ENCODE measurements at places on chromosomes 3 and 15. TPM values are rescaled to one million over a fixed set of nuclear protein-coding genes. Genes with fewer than 3 reads are reported as not detected.

DNA sequence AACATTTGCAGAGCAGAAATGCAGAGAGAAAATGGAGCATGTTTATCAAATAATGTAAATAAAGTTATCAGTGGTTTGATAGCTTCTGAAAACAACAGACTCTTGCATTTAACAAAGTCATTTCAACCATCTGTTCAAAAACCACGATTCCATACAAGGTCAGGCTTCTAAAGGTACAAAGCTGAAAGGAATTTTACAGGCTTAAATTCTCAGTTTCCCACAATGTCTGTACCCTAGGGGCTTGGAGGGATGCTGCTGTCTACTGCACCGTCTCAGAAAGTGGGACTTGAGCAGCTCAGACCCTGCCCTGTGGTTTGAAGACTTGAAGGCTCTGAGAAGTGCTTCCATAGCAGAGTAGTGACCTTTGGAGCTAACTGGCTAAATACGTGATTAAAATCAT is 30.4 kb upstream of the TM4SF1 start:
- no peaks in the 10 kb centered on the region for H3K27me3 ChIP-seq
- no peak for DNase-seq
- H3K36me3 ChIP-seq, result no peaks in the 10 kb centered on the region
- no peaks in the 10 kb centered on the region for H3K4me1 ChIP-seq

GRCh38 chr15:101078669-101079323 is 159.6 kb downstream of the LRRK1 start:
- H3K4me1 ChIP-seq, result no peaks in the 10 kb centered on the region
- DNase-seq, result no peak
- no peaks in the 10 kb centered on the region for H3K36me3 ChIP-seq
- H3K27ac ChIP-seq, result no peak overlapping the region
- H3K27me3 ChIP-seq, result no peaks in the 10 kb centered on the region

DNA sequence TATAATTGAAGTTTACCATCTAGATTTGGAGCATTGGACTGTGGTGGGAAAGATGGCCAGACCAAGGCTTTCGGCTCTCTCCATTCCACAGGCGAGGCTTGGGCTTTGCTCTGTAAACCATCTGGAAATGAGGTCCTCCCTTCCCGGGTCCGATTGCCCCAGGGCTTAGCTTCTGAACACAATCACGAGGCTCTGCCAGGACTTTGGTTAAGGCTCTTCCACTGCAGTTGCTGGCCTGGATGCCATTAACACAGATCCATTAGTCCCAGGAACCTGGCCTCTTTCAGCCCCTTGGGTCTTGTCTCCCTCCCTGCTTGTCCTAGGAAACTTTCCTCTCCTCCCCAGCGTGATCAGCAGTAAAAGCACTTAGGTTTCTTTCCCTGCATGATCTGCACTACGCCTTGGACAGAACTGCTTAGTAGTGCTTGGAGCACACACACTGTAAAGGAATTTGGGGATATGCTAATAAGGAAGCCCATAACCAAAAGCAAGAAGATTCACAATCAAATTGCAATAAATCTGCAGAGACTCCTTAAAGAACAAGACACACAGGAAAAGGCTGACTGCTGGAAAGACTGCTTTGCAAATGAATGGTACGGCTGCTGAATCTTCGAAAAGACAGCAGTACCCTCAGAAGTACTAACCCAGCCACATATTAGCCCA is 154.3 kb downstream of the ECT2 start:
- H3K27me3 ChIP-seq, result no peaks in the 10 kb centered on the region
- H3K4me1 ChIP-seq, result no peaks in the 10 kb centered on the region
- DNase-seq, result no peak
- no peak overlapping the region for H3K4me3 ChIP-seq
- no peak overlapping the region for H3K27ac ChIP-seq
- H3K36me3 ChIP-seq, result no peaks in the 10 kb centered on the region

C2CD4B gene
- total RNA-seq, result 2.4 TPM

DNA sequence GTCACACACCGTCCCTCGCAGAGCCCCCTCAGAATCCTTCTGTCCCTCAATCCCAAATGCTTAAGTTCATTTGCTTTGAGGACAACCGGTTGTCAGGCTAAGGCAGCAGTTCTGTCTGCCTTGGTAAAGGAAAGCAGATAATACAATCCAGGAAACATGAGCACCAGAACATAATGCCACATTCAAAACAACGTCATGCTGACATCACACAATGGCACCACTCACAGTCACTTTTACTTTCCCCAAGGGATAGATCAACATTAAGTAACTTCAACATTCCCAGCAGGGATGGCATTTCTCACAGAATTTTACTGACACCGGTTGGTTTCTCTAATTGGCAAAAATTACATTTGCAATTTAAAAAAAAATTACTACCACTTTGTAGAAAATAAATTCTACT is 74.6 kb upstream of the PSMD6 start:
- no peaks in the 10 kb centered on the region for H3K27me3 ChIP-seq
- H3K36me3 ChIP-seq, result peaks cover 26% of the 10 kb centered on the region
- H3K4me1 ChIP-seq, result no peaks in the 10 kb centered on the region
- H3K4me3 ChIP-seq, result no peak overlapping the region
- no peak overlapping the region for H3K27ac ChIP-seq

GRCh38 chr15:94185547-94186236 is 45.7 kb upstream of the MCTP2 start:
- H3K27me3 ChIP-seq, result no peaks in the 10 kb centered on the region
- H3K4me3 ChIP-seq, result no peak overlapping the region
- no peak for DNase-seq

GRCh38 chr3:57252404-57252803 is 24.9 kb downstream of the APPL1 start:
- DNase-seq, result no peak
- H3K36me3 ChIP-seq, result peaks cover 79% of the 10 kb centered on the region
- no peaks in the 10 kb centered on the region for H3K27me3 ChIP-seq
- no peaks in the 10 kb centered on the region for H3K4me1 ChIP-seq
- H3K27ac ChIP-seq, result no peak overlapping the region

GOLGA8G gene
- total RNA-seq, result not detected

DNA sequence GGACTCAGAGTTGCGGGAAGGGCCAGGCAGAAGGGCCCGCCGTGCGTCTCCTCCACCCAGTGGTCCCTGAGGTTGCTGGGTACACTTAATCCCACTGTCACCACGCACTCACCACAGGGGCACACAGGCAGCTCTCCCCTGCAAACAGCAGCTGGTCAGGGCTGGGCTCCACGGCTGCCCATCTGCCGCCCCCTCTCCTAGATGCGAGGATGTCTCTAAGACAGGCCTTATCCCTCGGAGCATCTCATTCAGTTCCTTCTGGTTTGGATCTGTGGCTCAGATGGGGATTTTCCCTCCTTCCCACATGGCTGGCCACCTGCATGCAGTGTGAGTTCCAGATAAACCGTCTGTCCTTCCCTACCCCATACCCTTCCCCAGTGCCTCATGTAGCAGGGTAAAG is 26.3 kb downstream of the MRPS11 start:
- no peaks in the 10 kb centered on the region for H3K36me3 ChIP-seq
- no peak for DNase-seq
- no peak overlapping the region for H3K4me3 ChIP-seq

GRCh38 chr15:40092979-40093869 is 15.5 kb downstream of the BMF start:
- H3K27ac ChIP-seq, result peak overlapping the region; percentile 58
- H3K4me3 ChIP-seq, result no peak overlapping the region
- peak; percentile 62 for DNase-seq
- no peaks in the 10 kb centered on the region for H3K27me3 ChIP-seq
- H3K36me3 ChIP-seq, result no peaks in the 10 kb centered on the region

DNA sequence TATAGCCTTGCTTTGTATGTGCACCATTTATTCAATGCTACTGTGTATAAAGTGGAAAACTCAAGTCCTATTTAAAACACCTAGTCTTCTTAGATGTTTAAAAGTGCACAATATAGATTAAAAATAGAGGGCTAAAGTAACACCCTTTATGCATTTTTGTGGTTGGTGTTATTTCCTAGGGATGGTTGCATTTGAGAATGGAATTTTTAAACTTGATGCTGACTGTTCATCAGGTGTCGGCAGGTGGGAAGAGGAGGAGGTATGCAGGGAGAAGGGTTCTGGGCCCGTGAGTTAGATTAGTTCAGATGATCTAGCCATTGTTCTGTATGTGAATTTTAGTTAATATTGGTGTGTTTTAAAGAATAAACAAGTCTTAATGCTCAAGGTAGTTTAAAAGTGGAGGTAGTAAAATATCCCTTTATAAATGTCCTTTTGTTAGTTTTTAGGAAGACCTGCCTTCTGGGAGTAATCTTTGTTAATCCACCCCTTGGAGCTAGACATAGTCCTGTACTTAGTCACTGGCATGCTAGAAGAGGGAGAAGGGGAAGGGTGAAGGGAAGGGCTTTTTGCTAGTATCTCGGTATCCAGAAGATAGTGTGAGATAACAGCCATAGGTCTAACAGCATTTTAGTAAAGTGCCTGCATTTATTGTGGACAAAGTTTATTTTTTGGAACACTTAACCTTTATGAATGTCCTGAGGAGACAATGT is 8.1 kb upstream of the SRPRB start:
- H3K27me3 ChIP-seq, result peaks cover 5% of the 10 kb centered on the region
- H3K4me1 ChIP-seq, result no peaks in the 10 kb centered on the region
- H3K27ac ChIP-seq, result no peak overlapping the region
- no peaks in the 10 kb centered on the region for H3K36me3 ChIP-seq
- DNase-seq, result no peak

GRCh38 chr3:123271466-123272159 is 69.9 kb downstream of the SEC22A start:
- H3K27ac ChIP-seq, result no peak overlapping the region
- H3K27me3 ChIP-seq, result no peaks in the 10 kb centered on the region
- no peak for DNase-seq
- H3K4me3 ChIP-seq, result no peak overlapping the region
- no peaks in the 10 kb centered on the region for H3K4me1 ChIP-seq

DNA sequence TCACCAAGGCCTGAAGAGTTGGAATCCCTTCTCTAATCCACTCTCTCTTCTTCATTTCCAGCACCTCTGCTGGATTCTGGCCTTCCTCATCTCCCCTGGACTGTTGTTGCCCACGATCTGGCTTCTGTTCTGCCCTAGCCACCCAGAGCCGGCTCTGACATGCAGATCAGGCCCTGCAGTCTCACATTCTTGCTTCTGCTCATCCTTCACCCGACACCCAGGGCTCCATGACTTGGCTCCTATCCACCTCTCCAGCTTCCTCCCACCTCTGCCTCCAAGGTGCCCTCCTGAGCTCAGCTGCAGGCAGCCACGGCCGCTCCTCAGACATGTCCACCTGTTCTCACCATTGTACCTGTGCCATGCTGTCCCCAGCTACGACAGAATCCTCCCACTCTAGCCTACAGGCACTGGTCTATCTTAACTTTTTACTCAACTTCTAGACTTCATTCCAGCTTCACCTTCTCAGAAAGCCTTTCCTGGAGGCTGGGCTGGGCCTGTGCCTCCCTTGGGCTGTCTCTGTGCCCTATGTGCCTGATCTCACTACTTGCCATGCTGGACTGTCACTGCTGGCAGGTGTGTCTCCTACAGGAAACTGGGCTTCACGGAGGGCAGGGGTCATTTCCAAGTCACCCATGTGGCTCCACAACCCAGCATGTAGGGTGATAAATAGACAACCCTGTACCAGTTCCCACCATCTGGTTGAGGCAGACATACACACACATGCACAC is 16.0 kb upstream of the TBC1D21 start:
- no peak for DNase-seq
- peaks cover 54% of the 10 kb centered on the region for H3K27me3 ChIP-seq
- H3K4me3 ChIP-seq, result no peak overlapping the region
- no peak overlapping the region for H3K27ac ChIP-seq
- H3K4me1 ChIP-seq, result no peaks in the 10 kb centered on the region

- H3K36me3 ChIP-seq, result no peaks in the 10 kb centered on the region
- no peak for DNase-seq
- no peak overlapping the region for H3K27ac ChIP-seq
- H3K4me1 ChIP-seq, result no peaks in the 10 kb centered on the region
Observed at GRCh38 chr3:35320646-35321407, 318.5 kb upstream of the ARPP21 start.

GRCh38 chr3:191379446-191379845 is 49.1 kb upstream of the UTS2B start:
- no peak overlapping the region for H3K27ac ChIP-seq
- no peaks in the 10 kb centered on the region for H3K27me3 ChIP-seq
- no peaks in the 10 kb centered on the region for H3K36me3 ChIP-seq

- no peaks in the 10 kb centered on the region for H3K36me3 ChIP-seq
- H3K27ac ChIP-seq, result no peak overlapping the region
- no peaks in the 10 kb centered on the region for H3K27me3 ChIP-seq
- no peak overlapping the region for H3K4me3 ChIP-seq
Observed at GRCh38 chr3:56593455-56594158, 36.6 kb downstream of the CCDC66 start.

MORC1 gene
- total RNA-seq, result not detected

FGD5 gene
- total RNA-seq, result 25.4 TPM

DNA sequence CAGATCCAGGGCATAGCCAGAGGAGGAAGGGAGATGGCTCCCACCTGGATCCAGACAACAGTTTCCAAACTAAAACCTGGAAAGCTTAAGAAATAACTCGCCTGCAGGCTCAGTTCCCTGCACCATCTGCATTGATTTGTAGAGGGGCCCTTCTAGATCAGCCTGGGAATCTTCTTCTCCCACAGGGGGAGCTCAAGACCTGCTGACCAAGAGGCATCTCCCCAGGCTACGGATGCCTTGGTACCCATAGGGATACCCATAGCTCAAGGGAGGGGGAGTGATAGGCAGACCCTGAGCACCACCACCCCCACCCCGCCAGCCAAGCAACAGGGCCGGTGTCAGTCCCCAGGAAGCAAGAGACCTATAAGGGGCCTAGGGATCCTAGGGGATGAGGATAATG is 28.0 kb upstream of the DCLK3 start:
- no peak for DNase-seq
- no peaks in the 10 kb centered on the region for H3K4me1 ChIP-seq
- H3K27me3 ChIP-seq, result no peaks in the 10 kb centered on the region
- no peaks in the 10 kb centered on the region for H3K36me3 ChIP-seq
- no peak overlapping the region for H3K4me3 ChIP-seq

- H3K36me3 ChIP-seq, result peaks cover 30% of the 10 kb centered on the region
- no peak overlapping the region for H3K4me3 ChIP-seq
- H3K27ac ChIP-seq, result no peak overlapping the region
- H3K4me1 ChIP-seq, result no peaks in the 10 kb centered on the region
- no peak for DNase-seq
Observed at GRCh38 chr3:108190346-108190745, 31.9 kb downstream of the IFT57 start.

DNA sequence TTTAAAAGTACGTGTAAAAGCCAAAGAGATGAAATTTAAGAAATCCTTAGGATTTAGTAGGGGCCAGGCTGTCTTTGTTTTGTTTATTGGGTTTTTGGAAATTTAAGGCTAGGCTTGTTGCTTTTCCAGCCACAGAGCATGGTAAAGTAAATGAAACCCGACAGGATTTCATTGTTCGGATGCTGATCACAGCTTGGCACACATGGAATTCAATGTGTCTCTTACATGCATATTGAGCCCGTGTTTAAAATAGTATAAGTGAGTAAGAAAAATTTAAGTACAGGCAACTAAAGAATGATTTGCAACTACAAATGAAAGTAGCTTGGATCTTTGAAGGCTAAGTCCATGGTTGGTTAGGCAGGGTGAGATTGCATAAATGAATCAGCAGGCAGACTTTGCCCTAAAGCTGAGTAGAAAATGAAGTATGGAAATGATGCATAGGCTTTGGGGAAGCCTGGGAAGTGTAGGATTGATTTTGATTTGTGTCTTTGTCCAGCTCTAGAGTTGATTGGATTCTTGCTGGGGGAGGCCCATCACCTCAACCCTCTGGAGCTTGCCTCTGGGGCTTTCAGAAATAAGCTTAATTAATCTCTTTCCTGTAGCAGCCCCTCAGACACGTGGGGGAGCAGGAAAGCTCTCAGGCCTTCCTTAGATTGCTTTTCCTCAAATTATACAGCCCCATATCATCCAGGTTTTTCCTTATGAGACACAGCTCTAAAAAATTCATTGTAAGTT is 68.2 kb upstream of the ADAMTSL3 start:
- no peaks in the 10 kb centered on the region for H3K27me3 ChIP-seq
- no peak for DNase-seq
- no peaks in the 10 kb centered on the region for H3K36me3 ChIP-seq
- H3K4me3 ChIP-seq, result no peak overlapping the region
- H3K4me1 ChIP-seq, result no peaks in the 10 kb centered on the region

DUOXA1 gene
- total RNA-seq, result 96.7 TPM

GOLGA8S gene
- total RNA-seq, result 0.29 TPM

ITPKA gene
- 1.7 TPM for total RNA-seq

All from left lung (tissue), 14 donors.